Activated CD4-positive, alpha-beta T cell treated with anti-CD3 and anti-CD28 coated beads for 1 hour (primary cell): ENCODE measurements at places on chromosomes 2 and 18.

GRCh38 chr2:240921995-240922244 is 15.8 kb downstream of the CROCC2 start:
- no peak for DNase-seq

DNA sequence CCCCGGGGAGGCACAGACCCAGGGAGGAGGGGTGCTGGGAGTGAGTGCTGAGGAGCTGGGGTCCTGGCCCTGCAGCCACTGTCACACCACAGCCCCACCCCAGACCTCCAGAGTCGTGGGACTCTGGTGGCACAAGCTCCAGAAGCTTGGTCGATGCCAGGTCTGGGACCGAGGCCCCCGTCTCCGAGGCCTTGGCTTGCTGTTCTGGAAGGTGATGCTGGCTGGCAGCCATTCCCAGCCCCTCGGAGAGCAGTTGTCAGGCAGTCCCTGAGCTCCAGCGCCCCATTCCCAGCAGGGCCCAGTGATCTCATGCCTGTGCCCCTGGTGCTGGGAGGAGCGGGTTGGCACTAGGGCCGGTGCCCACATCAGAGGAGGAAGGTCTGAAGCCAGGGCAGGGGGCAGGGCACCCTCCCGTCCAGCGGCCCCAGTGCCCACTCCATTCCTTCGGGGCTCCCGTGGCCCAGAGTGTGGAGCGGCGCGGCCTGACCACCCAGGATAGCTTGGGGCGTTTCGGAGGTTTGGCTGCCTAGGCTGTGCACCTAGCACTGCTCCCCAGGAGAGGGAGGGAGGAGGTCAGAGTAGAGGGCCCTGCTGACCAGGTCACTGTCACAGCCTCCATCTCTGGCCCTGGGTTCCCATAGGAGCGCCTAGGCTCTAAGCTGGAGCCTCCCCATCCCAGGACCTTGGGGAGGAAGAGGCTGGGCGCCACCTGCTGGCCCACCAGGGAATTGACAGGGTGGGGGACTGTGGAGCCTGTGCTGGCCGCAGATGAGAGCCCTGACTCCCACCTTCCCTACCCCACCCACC is 16.8 kb upstream of the ALPI start:
- DNase-seq = no peak

DNA sequence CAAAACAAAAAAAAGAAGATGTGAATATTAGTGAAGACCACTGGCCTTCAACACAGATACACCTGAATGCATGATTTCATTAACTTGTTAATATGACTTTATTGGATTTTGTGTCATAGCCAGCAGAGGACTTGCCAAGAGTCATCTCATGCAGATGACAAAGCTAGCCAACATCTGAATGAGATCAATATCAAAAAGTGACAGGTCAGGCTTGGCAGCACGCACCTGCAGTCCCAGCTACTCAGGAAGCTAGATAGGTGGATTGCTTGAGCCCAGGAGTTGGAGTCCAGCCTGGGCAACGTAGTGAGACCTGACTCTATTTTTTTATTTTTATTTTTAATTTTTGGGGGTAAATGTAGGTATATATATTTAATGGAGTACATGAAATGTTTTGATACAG is 54.5 kb upstream of the TGIF1 start:
- DNase-seq = no peak

- DNase-seq = no peak
Observed at GRCh38 chr2:46804794-46805193, 110.8 kb downstream of the MCFD2 start.

DNA sequence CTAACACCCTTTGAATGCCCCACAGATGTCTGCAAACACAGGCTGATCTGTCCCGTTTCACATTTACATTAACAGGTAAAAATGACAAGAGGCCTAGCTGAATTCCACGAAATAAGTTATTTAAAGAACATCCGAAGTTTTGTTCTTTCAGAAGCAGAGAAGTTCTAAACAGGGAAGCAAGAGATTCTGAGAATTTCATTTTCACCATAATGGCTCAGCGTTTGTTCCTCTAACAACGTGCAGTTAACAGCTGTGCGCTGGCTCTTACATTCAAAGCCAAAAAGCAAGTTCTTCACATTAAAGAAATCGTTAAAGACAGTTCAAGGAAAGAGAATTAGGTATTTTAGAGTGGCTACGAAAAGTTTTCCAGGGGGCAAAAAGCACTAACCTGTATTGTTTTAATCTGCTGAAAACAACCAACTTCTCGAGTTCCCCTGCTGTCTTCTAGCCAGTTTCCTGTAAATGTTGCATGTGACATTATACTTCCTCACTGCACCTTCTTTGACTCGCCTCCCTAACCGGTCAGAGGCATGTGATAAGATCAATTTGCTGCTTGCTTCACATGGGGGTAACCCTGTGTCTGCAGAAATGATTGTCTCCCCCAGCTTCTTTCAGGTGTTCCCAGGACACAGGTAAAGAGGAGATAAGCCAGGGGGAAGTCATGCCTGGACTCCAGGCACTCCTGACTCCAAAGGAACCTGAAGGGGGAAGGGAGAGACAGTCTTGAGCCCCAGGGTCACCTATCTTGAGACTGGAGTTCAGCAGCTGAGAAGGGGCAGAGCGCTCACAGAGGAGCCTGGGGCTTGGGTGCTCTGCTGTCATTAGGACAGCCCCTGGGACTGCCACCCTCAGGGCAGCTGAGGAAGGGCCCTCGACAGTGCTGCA is 36.8 kb upstream of the WIPF1 start:
- no peak for DNase-seq

DNA sequence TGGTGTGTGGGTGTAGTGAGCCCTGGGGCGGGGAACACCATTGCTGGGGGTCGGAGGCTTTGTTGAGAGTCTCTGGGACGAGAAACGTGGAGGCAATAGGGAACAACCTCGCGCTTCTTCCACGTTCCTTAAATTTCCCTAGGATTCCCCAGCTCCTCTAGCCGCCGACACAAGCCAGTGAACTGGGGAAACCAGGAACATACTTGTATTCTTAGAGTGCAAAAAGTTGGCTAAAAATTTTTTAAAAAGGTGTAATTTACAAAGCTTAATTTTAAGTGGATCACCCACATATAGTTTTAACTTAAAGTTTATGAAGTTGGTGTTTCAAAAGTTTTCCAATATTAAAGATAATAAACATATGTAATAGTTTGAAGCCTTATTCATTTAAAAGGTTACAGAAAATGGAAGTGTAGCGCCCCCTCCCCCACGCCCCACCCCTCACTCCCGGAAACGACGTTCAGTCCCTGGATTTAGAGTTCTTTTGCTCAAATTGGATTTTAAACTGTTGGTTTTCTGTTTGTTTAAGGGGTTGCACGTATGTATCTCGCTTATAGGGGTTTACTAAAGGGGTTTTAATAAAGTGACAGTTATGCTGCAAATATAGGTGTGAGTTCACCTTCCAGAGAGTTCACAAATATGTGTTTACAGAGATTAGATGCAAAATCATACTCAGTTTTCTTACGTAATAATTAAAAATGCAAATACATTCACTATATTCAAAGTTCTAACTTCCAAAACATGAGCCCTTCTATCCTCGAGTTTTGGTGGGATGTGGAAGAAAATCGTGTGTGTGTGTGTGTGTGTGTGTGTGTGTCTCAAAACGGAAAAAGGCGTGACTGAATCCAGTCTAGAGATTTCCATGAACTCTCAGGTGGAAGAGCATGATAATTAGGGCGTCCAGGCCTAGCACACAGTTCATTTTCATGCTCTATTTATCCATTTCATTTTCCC is 872 bp downstream of the DSG2 start:
- no peak for DNase-seq

GRCh38 chr2:230933521-230934180 is 8.6 kb upstream of the GPR55 start:
- no peak for DNase-seq

DNA sequence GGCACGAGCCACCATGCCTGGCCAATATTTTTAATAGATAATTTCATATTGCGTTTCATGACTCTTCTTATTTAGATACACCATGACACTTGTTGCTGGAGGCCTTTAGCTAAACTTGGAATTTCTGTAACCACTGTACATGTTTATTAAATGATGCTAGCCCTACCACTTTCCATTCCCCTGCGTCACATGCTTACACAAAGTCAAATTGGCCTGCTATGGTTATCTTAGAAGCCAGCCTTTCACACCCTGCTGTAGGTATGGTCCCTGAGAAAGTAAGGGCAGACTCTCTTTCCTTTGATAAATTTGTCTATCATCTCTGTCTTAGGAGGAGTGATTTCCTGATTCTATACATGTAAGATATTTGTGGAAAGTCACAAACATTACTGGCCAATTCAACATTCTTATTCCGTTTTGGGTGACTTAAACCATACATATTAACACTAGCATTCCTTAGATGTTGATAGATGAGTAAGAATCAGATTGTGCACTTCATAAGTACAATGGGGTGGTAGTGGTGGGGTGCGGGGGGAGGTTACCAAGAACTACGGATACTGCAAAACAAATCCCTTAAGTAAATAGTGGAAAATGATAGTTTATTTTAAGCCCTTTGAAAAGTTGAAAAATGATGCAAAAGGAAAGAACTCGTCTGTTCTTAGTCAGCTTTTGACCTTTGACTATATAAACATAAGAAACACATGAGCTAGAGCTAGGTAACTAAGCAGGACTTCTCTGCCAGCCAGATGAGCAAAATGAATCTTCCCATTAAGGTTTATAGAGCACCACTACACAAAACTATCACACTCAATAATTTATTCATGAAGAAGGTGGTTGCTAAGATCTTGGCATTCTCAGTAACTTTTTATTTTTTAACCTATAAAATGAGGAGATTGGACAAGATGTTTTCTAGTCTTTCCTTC is 7.9 kb upstream of the NDUFV2 start:
- no peak for DNase-seq

GRCh38 chr2:11748861-11749645 is 2.6 kb downstream of the LPIN1 start:
- no peak for DNase-seq

DNA sequence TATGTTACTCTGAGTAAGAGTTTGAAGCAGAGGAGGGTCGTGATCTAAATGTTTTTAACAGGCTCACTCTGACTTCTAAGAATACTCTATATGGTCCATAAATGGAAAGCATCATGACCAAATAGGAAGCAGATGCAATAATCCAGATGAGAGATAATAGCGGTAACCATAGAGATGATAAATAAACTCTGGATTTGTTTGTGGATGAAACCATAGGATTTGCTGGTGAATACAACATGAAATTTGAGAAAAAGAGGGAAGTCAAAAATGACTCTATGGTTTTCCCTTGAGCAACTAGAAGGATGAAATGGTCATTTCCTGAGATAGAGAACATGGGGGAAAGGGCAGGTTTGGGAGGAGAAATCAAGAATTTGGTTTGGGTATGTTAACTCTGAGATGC is 3.9 kb downstream of the HEATR5B start:
- no peak for DNase-seq

GRCh38 chr2:120867290-120868241 is 131.9 kb downstream of the GLI2 start:
- no peak for DNase-seq

DNA sequence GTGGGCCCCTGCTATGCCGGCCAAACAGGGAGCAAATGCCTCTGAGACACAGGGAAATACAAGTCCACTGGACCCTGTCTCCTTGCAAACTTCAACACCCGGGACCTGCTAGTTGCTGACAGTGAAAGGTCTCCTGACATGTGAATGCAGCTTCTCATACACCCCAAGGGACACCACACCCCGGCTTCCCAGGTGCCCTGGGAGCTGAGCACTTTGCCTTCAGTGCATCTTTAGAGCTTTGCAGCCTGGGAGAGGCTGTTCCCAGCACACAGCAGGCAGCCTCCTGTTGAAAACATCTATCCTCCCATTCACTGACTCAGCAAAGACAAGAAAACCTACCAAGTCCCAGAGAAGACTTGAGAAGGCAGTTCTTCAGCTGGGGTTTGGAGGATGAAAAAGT is 143.4 kb downstream of the COL6A3 start:
- no peak for DNase-seq

DNA sequence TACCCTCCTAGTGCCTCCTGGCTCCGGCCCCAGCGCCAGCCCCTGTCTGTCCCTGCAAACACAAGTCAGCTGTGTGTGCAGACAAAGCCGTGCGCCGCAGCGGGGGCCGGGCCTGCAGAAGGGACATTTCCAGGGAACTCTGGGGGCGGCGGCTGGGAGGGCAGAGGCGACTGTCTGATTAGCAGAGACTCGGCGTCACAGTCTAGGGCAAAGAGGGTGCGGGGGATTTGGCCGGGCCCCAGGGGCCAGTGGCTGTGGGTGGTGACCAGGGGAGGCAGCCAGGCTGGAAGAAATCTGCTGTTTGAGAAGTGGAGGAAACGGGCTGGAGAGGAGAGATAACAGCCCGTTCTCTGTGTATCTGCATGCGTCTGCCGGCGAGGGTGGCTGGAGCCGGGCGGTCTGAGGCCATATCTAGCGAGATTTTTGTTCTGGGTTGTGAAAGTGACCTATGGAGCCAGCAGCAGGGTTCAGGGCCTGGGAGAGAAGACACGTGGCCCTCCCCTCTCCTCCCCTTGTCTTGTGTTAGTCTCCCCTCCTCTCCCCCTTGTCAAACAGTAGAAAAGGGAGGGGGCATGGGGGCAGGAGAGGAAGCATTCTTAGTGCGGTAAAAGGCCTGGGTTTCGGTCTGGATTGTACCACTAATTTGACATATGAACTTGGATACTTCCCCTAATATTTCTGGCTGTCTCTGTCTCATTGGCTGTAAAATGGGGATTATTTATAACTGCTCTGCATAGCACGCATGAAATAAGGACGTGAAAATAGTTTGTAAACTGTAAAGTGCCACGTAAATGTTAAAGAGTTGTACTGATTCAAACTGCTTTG is 169.4 kb downstream of the SMAD7 start:
- no peak for DNase-seq

GRCh38 chr2:200211643-200212042 is 94.8 kb upstream of the SPATS2L start:
- no peak for DNase-seq

GRCh38 chr2:16028644-16029043 is 88.3 kb downstream of the MYCN start:
- DNase-seq = no peak

DNA sequence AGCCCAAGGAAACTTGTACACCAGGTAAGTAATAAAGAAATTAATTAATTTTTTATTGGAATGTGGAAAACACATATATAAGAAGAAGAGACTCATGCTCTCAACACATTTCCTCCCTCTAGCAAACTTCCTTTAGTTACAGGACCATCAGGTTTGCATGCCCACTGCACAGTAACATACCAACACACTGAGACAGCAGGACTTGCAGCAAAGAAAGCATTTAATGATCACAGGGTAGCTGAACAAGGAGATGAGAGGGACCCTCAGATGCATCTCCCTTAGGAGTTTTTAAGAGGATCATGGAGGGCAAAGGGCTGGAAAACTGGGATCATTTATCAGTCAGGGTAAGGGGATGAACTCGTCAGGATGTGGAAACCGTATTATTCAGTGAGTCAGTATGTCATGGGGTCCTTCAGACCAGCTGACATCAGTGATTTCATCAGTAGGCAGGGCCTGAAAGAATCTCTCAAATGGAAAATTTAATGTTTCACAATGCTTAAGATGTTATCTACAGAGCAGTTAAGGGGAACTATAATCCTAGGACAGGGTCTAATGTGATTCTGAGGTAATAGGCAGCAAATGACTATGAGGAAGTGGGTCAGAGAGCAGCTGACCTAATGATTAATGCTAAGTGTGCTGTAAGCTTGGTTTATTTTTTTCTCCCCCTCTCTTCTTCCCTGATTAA is 193.8 kb upstream of the RND3 start:
- DNase-seq = no peak

- no peak for DNase-seq
Observed at GRCh38 chr2:220320326-220320725, 692.9 kb downstream of the SLC4A3 start.
